ENCODE measurements at places on chromosomes 2 and 18.

DNA sequence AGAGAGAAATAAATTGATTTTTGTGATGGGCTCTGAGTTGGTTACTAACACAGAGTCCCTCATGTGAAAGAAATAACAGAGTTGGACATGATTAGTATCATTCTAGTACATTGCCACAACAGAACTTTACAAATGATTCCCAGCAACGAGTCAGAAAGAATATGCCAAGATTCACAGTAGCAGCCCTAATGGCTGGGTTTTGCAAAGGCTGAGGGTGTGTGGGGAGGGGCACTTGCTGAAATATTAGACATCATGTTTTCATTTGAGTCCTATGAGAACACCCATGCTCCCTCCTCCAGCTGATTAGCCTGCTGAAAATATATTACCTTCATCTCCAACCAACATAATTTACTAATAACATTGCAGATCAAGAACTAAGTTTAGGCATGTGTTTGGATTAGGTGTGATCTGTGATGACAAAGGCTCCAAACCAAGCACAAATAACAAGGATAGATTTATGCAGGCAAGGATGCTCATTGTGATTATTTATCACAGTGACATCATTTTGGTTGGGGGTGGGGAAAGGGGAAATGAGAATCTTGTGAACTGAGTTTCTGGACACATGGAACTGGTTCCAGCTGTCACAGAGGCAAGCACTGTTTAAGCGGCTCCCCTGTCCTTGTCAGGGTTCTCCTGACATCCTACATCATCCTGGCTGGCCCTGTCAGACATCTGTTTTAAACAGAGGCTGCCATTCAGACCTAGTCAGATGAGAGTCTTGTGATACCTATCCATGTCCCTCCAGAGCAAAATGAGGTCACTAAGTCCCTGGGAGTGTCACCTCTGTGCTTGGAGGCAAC is 205.8 kb upstream of the NCKAP5 start:
- no peak for DNase-seq

GRCh38 chr2:17822445-17823117 is 6.3 kb downstream of the MSGN1 start:
- no peak for DNase-seq

GRCh38 chr2:231386446-231386845 is 9.1 kb upstream of the B3GNT7 start:
- DNase-seq = no peak

GRCh38 chr18:26656944-26657536 is 108.7 kb upstream of the KCTD1 start:
- DNase-seq = no peak

GRCh38 chr2:2834516-2835254 is 503.6 kb upstream of the MYT1L start:
- no peak for DNase-seq

DNA sequence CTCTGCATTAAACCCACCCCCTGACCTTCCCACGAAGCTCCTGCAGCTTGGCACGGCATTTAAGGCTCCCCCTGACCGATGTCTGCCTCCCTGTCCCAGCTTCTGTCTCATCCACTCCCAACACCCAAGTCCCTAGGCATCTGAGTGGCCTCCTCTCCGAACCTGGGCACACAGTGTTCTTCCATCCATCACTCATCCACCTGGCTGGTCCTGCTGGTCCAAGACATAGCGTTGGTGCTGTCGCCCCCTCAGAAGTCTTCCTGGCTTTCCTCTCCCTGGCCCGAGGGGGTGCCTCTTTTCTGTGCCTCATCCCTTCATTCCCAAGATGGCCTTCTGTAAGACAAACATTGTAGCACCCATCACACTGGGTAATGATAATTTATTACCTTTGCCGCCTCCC is 323.6 kb downstream of the GBX2 start:
- DNase-seq = no peak

GRCh38 chr18:12960853-12961397 is 13.1 kb downstream of the SEH1L start:
- no peak for DNase-seq

DNA sequence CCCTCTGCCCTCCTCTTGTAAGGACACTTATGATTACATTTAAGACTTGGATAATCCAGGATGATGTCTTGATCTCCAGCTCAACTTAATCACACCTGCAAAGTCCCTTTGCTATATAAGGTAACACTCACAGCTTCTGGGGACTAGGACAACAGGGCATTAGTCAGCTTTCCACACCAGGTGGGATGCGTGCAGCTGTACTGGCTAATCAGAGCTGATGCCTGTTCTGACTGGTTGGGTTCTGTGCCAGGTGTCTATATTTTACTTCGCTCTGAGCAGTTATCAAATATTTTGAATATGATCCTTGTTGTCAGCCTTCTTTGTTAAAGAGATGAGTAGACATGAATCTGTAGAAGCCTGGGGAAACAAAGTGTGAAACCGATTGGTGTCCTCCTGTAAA is 115.5 kb upstream of the ATP8B1 start:
- no peak for DNase-seq

DNA sequence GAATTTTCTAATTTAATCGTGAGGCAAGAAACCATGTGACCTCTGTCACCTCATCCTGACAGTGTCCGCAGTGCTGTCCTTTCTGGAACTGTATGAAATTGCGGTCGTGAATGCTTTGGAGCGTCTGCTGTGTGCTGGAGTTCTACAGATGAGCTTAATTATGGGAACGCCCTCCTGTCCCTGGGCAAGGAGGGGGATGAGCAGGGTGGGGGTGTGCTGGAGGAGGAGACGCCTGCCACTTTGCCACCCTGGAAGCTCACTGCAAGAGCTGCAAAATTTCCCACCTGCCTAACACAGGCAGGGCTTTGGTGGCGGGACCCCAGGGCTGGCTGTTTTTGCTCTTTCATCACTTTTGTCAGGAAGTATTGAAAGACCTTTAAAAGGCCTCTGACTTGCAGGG is 6.5 kb downstream of the LPIN1 start:
- DNase-seq = no peak

- DNase-seq = no peak
These were observed 488.4 kb upstream of the PIK3C3 start for GRCh38 chr18:41466436-41467160.

DNA sequence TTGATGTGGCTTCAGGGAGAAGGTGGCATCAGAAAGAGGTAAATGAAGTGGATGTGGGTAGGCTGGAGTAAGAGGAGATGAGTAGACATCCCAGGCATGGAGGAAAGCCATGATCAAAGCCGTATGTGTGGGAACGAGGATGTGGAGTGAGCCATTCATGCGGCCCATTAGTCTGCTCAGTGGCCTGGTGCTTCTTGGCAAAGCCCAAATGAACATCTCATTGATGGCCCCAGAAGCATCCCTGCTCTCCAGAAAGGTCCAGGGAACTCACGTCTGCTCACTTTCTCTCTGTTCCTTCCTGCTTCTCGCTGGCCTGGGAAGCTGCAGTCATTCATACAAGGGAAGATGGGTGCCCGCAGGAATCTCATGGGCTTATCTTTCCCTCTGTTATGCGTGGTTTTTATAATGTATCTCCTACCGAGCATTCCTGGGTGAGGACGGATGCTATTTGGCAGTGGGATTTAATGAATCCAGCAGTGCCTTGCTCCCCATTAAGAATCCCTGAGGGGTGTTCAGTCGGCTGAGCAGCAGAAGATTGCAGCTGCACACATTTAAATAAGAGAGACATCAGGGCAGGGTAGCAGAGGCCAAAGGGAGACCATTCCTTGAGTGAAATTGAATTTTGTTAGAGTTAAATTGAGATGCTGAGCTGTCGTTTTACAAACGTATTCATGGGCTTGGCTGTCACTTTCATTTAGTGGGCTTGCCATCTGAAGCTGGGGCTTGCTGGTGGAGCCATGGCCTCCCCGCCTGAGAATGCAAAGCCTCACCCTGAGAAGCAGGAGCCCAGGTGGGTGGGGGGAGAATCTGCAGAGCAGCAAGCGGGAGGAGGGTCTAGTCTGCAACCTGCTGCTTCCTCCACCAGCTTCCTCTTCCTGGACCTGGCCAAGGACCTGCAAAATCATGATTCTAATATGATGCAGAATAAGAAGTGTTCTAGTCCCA is 64.5 kb downstream of the LYPD1 start:
- no peak for DNase-seq

Measured in NCI-H187 treated with DMSO at 0.1 percent for 48 hours (cell line).